RCC 7860 (cell line): ENCODE measurements at places on chromosomes 3 and 15.

GRCh38 chr15:61811952-61812351, 248.3 kb downstream of the VPS13C start:
- DNase-seq = no peak

DNA sequence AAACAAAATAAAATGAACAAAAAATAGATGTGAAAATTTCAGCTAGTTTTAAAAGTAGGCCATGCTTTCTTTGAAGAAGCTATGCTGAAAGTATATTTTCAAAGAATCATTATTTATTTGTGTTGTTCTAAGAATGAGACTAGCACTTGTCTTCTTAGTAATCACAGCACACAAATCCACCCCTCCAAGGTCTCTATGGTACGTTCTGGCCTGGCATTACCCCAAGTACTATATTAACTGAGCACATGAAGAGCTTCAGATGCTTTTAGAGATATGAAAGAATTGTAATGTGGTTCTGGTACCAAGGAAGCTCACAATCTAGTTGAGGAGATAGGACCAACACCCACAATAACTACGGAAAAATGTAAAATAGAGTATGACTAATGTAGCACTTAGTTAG, 416.5 kb downstream of the PLCL2 start:
- DNase-seq = no peak

DNA sequence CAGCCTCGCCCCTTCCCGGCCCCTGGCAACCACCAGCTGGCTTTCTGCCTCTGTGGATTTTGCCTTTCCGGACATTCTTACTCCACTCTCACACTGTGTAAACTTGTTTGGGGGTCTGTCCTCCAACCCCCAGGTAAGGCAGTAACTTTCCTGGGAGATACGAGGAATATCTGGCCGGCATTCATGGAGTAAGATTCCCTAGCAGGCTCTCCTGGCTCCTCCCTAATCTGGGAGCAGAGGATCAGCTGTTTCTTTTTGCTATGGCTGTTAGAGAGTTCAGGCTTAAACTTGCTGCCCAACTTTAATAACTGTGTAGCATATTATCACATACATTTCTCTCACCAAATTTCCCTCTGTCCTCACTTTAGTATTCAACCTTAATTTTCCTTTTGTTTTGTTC, 64.3 kb downstream of the IGF2BP2 start:
- no peak for DNase-seq

- no peak for DNase-seq
Observed at GRCh38 chr3:152234657-152235375, 33.9 kb upstream of the MBNL1 start.
